ENCODE measurements at places on chromosomes 11 and 22.

DNA sequence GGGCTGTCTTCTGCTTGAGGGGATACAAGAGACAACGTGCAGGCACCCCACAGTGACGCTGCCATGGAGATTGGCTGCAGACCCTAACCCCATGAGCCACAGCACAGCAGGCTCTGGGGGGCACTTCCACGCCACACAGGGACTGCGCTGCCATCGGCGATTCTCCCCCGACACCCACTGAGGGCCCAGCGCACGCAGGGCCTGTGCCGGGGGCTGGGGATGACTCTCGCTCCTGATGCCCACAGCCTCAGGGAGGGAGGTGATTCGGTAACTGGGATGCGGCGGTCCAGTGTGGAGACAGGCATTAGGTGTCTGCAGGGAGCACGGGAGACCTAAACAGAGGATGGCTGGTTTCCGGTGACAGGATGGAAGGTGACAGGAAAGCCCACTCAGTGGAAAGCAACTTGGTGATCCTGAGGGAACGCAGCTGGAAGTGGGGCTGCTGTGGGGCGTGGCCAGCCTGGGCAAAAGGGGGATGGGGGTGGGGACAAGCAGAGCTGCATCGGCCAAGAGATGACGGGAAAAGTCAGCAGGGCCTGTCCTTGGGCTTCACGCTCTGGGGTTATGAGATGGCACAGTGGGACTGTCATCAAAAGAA lies 37.7 kb downstream of the EFCAB6 start:
- DNase-seq: no peak

DNA sequence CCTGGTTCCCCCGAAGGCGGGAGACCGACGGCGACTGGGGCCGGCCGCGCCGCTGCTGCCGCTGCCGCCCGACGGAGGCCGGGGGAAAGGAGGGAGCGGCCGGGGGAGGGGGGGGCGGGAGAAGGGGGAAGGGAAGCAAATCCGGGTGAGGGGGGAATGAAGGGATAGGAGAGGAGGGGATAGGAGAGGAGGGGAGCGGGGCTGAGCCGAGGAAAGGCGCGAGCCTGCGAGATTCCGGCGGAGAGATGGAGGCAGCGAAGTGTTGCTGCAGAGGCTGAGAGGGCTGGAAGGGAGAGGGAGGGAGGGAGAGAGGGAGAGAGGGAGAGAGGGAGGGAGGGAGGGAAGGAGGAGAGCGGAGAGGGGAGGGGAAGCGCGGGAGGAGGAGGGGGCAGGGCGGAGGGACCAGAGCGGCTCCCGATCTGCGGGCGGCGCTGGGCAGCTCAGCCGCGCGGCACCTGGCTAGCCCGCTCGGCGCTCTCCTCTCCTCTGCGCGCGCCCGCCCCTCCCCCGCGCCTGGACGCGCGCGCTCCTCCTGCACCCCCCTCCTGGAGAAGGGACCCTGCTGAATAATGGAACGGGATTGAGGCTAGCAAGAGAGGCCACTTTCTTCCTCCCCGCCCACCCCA lies 52.3 kb downstream of the SLC22A12 start:
- no peak for DNase-seq

DNA sequence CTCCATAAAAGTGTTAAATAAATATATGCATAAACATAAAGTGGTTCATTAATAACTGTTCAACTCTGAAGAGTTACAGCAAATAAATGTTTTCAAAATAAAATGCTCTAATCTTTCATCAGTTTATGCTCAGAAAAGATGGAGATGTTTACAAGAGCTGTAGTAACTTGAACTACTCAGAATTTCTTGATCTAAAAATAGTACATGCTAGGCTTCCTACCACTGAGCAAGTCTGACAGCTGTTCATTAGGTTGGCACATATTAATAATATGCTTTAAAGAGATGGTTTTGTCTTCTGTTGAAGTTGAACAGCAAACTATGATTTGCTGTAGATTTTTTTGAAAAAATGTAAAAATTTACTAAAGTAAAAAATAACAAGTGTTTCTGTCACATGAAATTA lies 10.8 kb upstream of the SLN start:
- DNase-seq: no peak

DNA sequence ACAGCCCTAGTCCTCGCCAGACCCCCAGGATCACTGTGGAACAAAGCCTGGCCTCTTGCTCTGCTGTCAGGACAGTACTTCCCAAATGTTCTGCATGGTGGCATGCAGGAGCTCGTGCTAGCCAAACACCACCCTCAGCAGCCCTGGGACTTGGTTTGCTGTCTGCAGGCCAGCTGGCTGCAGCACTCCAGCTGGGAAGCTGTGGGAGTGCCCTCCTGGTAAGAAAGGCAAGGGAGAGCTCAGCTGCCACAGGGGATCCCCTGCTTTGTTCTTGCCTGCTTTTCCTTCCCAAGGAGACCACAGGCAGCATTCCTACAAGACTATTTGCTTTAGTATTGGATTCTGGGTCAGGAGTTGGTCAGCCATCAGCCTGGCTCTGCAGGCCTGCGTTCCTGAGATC lies 27.9 kb downstream of the TCIRG1 start:
- no peak for DNase-seq

- DNase-seq: no peak
These were observed 6.1 kb downstream of the MICALL1 start for GRCh38 chr22:37912171-37912570.

DNA sequence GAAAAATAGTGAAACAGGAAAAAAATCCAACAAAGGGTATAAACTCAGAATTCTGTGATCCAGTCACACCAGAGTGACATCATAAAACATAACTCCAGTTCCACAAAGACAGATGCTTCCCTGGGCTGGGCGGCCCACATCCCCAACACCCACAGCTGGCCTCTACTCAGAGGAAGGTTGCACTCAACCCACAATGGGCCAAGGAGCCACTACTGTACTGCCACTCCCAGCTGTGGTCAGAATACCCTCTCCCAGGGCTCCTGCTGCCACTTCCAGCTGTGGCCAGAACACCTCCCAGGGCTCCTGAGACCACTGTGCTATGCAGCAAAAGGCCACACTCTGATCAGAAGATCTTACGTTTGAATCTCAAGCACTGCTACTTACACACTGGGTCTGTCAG lies 18.3 kb downstream of the SMCO4 start:
- DNase-seq: no peak

GRCh38 chr11:643849-644738 lies 7.0 kb downstream of the DRD4 start:
- no peak for DNase-seq

DNA sequence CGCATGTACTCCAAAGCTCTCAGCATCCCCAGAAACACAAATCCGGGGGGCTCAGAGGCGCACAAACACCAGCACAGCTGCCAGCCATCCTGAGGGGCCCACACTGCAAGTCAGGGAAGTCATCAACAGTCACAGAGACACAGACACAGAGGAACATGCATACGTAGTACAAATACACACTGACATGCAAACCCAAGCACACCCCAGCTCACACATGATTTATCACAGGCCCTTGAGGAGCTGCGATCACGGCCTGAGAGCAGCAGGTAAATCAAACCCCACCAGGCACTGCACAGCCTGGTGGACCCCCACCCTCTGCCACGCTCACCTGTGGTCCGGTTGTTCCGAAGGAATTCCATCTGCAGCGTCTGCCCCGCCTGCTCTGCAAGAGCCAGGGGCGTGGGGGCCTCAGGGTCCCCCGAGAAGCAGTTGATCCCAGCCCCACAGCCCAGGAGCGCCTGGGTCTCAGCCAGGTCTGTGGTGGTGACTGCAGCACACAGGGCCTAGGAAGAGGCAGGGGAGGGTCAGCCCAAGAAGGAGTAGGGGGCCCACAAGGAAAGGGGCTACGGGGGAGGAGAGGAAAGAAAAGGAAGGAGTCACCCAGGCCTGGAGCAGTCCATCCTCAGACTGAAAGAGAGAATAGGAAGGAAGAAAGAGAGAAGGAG lies 28.5 kb upstream of the PDE2A start:
- no peak for DNase-seq

- DNase-seq: no peak
These were observed 6.0 kb upstream of the SLC7A4 start for GRCh38 chr22:21038405-21038804.

DNA sequence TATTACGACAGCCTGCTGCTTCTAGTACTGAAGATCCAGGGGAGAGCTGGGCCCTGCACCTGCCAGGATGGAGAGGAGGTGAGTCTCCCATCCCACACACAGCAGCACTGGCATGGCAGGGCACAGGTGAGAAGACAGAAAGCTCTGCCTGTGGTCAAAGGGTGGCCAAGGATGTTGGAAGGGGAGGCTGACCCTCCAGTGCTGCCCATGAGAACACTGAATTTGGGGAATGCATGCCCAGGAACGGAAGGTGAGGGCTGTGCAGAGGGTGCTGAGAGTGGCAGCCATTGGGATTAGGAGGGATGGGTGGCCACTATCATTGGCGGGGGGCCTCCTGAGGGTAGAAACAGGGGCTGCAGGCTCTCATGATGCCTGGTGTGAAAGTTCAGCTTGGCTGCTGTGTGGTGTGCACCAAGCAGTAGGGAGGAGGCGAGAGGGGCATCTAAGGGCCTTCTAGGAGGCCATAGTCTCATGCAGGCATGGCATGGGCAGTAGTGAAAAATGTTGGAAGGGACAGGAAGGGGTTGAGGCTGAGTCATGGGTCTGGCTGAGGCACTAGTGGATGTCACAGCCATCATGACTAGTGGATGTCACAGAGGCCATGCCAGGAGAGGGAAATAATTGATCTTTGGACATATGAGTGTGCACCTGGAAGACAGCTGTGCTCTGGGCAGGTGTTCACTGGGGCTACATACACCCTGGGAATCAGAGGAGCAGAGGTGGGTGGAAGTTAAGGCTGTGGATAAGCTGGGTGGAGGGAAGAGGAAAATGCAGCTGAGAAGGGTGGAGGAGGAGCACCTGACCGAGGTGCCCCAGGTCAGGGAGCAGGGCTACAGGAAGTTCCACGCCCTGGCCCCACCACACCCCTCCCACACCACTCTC lies 2.5 kb upstream of the LRRC74B start:
- DNase-seq: no peak

DNA sequence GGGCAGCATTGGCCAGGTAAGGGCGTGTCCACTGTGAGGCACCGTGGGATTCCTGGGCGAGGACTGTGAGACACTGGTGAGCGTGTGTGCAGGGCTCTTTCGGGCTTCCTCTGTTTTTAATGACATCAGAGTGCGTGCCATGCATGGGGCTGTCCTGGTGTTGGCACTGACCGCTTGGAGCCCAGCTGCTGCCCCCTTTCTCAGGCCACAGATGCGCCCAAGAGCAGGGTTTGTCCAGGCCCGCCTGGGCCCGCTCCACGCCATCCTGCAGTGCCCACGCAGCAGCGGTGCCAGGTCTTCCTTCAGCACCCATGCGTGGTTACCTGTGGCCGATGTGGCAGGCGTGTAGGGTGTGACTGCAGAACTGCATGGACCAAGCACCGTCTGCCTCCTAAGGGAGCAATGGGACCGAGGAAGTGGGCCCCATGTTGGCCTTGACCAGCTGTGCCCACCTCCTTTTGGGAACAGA lies 72.3 kb upstream of the SEPTIN5 start:
- no peak for DNase-seq
